AG10803 (cell line): ENCODE measurements at places on chromosomes 1 and 21.

GRCh38 chr1:77202751-77203150 is 16.5 kb downstream of the PIGK start:
- peak; percentile 9 for DNase-seq

DNA sequence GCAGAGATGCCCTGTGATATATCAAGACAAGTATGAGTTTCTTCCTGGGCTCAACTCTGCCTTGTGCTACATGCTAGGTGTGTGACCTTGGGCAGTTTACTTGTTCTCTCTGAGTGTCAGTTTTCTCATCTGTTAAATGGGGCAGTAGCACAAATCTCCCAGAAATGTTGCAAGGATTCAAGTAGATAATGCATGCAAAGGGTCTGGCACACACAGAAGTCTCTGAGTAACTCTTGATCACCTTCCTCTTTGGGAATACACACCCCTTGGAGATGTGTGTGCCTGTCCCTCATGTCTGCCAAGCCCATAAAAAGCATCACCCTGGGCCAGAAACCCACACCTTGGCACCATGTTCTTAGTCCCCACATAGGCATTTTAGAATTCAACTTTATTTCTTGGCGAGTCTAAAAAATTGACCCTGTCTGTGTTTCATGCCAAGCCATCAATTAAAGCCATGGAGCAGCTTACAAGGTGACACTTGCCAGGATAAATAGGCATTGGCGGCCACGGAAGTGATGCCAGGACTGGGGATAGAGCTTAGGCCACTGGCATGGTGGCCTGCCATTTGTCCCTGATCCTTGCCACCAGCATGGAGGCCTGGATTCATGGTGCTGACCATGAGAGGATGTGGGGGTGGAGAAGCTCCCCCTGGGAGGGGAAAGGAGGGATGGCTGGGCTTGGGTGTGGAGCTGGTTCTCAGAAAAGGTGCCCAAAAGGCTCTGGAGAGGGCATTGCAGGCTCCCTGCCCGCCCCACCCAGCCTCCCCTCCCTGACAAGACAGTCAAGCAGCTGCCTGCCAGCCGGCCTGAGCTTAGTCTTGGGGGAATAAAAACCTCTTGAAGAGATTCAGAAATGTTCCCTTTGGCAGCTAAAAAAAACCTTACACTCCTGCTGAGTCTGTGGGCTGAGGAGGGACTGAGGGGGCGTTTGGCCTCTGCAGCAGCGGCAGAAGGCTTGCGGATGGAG is 118.0 kb upstream of the IPO9 start:
- DNase-seq = peak; percentile 35

GRCh38 chr1:189192741-189193520 is 1284.7 kb downstream of the BRINP3 start:
- no peak for DNase-seq

DNA sequence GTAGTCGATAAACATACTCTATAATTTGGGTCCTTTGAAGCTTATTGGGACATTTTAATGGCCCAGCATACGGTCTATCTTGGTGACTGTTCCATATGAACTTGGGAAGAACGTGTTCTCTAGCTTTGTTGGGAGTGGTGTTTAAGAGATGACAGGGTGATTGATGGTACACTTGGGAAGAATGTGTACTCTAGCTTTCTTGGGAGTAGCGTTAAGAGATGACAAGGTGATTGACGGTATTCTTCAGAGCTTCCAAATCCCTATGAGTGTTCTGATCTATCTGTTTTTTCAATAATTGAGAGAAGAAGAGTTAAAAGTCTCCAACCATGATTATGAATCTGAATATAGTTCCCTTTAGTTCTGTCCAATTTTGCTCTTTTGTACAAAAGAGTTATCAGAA is 9.4 kb downstream of the NPHP4 start:
- DNase-seq = peak; percentile 47

GRCh38 chr1:112318698-112319370 is 77.2 kb upstream of the CTTNBP2NL start:
- DNase-seq = no peak

GRCh38 chr21:28229814-28230213 is 762.9 kb downstream of the LTN1 start:
- DNase-seq = peak; percentile 76

GRCh38 chr1:178607718-178608408 is 95.0 kb downstream of the TEX35 start:
- DNase-seq = no peak

DNA sequence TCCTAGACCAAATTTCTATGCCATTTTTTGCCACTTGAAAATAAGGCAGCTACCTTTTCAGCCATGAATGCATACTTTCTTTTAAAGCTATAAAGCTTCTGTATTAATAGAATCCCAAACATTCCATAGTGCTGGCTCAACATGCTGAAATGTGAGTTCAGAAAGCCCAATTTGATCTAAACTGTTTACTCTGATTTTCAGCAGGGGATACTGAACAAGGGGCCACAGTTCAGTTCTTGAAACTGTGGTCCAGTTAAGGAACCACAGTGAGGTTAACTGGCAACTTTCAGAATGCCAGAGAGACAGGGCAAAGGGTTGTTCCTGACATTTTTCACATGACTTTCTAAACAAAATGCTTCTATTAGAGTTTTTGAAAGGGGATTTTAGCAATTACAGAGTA is 85.7 kb upstream of the COL11A1 start:
- DNase-seq = no peak

DNA sequence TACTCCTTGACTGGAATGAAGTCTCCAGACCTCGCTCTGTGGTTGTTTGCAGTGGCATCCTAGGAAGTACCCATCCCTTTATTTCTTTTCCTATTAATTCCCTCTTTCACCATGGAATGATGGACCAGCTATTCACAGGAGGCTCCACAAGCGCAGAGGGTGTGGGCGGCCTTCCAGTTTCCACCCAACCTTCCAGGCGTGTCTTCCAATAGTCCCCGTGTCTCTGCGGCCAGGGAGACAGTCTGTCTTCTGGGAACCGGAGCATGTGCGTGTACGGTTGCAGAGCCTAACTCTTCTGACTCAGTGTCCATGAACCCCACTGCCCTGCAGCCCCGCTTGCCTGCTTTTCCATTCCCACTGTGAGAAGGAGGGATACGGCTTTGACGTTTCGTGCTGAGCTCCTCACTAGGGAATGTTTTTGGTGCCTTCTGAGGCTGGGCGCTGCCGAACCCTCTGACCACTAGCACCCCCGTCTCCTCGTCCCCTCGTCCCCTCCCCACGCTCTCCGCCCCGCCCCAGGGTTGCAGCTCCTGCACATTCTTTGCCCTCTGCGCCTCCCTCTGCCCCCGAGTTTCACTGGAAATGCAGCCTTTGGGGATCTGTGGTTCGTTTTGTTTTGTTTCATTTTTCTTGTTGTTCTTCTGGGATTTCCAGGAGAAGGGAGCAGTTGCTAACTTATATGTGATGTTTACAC is 26.3 kb upstream of the FAM3B start:
- no peak for DNase-seq

DNA sequence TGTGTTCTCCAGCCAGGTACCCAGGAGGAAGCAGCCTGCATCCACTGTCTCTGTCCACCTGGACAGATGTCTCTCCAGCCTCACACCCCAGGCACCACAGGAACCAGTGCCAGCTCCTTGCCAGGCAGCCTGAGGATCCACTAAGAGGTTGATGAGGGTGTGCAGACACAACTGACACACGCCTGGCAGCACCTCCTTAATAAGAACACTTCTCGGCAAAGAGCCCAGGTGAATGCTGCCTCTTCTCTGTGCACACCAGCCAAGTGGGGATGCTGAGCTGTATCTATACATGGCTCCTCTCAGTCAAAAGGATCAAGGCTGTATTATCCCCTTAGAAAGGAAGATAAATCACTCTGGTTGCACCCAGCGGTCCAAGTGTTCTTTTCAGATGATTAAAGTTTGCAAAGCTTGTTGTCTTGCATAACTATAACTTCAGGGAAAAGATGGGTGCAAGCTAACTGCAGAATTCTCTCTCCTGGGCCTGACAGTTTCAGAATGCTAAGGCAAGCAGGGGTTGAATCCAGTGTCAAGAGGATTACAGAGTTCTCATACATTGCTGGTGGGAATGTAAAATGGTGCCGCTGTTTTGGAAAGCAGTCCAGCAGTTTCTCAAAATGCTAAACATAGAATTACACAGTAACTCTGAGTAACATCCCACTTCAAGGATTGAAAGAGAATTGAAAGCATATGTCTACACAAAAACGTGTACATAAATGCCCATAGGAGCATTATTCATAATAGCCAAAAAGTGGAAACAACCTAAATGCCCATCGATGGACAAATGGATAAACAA is 3.7 kb upstream of the CAPN8 start:
- DNase-seq = no peak

DNA sequence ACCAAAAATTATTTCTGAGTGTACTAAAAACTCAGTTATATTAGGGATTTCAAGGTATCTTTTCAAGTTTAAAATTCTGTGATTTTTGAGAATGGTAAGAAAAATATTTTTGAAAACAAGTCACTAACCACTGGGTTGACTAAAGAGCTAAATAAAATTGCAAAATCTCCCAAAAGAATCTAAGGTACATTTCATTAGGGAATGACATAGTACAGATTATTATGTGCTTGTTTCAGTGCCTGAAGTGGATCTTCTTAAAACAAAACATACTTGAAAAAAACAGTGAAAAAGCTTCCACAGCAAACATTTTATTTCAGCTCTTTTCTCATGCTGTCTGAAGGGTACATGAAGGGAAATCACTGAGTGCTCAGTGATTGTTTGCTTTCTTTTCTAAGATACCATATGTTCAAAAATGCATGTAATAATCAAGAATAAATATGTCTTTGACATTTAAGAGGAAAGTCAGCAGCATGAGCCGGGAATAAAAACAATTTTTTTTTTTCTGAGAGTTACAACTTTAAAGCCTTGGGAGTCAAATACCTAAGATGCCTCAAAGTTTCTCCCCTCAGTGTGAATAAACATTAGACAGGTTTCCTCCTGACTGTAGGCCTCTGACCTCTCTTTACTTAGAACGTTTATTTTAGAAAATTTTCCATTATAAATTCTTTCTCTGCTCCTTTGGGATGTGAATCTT is 200.7 kb downstream of the KCNT2 start:
- DNase-seq = peak; percentile 43

- DNase-seq = no peak
Measured at GRCh38 chr1:219074084-219074728, 99.5 kb upstream of the LYPLAL1 start.

- DNase-seq = no peak
Measured at GRCh38 chr1:110734133-110734680, 59.5 kb upstream of the KCNA3 start.

DNA sequence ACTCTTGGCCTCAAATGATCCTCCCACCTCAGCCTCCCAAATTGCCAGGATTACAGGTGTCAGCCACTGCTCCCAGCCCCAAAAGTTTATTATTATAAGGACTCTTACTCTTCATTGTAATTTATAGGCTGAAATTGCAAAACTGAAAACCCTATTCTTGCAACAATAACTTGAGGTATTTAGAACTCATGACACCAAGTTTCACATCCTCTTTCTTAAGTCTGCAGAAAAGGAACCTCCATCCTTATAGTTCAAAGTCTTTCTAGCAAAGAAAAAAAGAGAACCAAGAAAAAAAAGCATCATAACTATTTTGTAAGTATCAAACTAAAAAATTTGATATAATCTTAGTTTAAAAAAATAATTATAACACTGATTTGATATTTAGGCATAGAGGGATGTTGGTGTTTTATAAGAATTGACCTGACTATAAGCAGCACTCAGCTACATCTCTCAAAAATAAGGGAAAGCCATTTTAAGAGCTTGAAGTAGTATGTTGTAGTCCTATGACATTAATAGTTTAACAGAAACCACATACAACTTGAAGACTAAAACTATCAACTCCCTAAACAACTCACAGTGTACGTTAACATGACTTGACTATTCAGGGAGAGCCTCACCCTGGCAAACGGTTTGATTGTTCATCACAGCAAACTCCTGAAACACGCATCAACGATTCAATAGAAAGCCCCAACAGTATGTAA is 122.4 kb downstream of the AKT3 start:
- DNase-seq = no peak

DNA sequence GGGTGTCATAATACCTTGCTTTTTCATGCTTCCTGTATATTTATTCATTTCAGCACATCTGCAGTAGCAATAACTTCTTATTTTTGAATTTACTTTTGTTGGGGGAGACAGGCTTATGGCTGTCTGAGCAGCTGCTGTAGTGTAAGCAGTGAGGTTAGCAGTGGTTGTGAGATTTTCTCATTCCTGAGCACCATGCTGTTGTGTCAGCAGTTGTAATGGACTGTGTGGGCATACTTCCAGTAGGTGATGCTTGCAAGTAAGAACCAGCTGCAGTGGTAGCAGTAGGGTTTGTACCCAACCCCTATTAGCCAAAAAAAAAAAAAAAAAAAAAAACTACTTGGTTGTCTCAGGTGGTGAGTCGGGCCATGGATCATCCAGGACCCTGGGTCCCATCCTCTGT is 311.6 kb downstream of the NUF2 start:
- DNase-seq = no peak

- DNase-seq = no peak
Measured at GRCh38 chr21:34543017-34543416, 31.0 kb upstream of the KCNE1 start.

- peak; percentile 98 for DNase-seq
Measured at GRCh38 chr1:240611619-240612480, at the start of gene GREM2. Gene GREM2 (minus strand): TSS chr1:240612155. CDS start chr1:240493475, 118,680 bp downstream.

GRCh38 chr1:68497358-68497698 is 446 bp upstream of the DEPDC1 start:
- DNase-seq = no peak

DNA sequence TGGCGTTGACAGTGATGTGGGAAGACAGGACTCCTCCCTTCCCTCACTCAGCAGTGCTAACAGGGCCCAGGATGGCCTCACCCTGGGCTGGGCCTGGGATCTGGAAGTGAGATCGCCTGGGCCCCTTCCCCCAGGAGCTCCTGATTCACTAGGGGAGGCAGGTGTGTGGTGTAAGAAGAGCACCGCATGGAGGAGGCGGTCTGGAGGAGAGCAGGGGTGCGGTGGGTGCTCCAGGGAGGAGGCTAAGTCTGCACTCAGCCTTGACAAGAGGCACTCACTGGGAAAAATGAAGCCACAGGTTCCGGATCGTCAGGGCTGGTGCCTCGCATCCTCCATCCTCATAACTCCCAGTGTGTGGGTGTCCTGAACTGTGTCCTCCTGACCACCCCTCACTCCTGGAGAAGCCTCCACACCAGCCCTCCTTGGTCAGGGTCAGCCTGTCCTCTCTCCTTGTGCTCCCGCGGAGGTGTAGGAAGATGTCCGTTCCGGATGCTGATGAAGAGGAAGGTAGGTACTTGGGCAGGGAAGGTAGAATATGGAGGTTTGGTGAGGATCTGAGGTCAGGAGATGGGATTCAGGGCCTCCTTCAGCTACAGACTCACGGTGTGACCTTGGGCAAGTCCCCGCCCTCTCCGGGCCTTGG is 142.1 kb upstream of the WNT4 start:
- no peak for DNase-seq

GRCh38 chr1:182196897-182197870 is 135.7 kb upstream of the ZNF648 start:
- peak; percentile 44 for DNase-seq
